ENCODE measurements at places on chromosomes 11 and 22.

DNA sequence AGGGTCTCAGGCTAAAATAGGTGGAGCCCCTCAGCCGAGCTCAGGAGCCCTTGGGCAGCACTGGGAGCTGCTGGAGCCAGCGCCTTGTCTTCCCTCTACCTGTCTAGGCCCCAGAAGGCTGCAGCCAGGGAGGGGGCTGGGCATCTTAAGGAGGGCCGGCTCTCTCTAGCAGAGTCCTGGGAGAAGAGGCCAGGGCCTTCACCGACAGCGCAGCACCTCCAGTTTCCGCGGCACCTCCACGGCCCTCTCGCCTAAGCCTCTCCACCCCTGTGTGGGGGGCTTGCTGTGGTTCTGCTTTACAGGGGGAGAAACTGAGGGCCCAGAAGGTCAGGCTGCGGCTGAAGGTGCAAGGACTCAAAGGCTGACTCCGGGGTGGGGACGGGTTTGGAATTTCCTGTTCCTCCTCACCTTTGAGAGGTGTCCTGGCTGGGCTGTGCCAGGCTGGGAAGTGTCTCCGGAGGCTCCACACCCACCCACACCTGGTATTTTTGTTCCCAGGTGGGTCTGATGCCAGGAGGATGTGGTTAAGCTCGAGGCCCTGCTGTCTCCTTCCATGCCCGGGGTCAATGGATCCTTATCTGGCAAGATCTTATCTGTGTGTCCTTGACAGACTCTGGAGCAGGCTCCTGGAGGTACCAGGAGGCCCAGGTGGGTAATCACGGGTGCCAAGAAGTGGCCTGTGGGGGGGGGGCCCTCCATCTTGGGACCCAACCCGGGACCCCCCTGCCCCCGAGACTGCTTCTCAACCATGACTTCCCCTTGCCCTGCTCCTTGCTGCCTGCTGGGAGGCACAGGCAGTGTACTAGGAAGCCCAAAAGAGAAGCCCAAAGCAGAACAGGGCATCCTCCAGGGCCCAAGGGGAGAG, 95.3 kb upstream of the FGF3 start:
- DNase-seq = no peak

- no peak for DNase-seq
Measured at GRCh38 chr11:6862961-6863360, at the start of gene OR10A2. TSS of gene OR10A2 (plus strand) at chr11:6863057. CDS start at chr11:6869755, 6,698 bp downstream.

GRCh38 chr11:59719556-59719955, 5.9 kb upstream of the OR10V1 start:
- no peak for DNase-seq

DNA sequence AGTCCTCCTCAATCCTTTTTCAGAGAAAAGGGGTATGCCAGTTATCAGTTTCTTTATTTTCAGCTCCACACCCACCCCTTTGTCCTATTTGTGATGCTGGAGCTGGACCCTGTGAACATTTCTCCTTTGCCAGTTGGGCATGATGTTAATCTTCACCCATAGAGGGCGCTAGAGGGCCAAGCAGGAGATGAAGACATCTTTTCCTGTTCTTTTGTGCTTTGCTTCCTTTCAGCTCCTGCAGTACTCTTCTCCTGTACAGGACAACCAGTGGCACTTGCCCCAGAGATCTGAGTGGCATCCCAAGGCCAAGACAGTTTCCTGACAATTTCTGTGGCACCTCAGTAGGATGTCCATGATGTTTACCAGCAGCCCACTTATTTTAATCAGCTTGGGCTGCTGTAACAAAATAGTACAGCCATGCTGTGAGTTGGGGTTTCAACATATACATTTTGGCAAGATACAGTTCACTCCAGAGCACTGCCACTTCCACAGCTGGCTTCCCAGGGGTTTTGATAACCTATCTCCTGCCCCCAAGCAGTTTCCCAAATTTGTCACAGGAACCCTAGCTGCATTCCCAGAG, 4.6 kb downstream of the SAA2 start:
- peak; percentile 63 for DNase-seq

GRCh38 chr11:57588046-57588710, 9.3 kb upstream of the SERPING1 start:
- no peak for DNase-seq

GRCh38 chr11:122721964-122722266, 66.4 kb downstream of the UBASH3B start:
- DNase-seq = peak; percentile 86

DNA sequence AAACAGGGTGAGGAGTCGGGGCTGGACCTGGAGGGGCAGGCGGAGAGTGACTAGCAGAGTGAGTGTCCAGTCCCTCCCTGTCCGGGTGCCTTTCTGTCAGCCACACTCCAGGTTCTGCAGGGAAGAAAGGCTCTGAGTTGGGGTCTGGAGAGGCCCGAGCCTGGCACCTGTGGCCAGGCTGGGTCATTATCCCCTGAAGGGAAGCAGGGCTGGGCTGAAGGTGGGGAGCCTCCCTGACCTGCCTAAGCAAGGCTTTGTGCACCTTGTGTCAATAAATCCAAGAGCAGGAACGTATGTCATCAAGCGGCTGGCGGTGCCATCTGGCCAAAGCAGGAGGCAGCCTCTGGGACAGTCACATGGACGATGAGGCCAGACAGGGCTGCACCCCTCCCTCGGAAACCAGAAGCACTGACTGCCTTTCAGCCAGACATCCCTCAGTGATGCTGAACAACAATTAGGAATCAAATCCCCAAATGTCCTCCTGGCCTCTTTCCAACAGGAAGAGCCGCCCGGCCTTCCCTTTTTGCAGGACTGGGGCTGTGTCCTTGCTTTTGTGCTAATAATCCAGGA, 73.9 kb upstream of the FGF3 start:
- no peak for DNase-seq

DNA sequence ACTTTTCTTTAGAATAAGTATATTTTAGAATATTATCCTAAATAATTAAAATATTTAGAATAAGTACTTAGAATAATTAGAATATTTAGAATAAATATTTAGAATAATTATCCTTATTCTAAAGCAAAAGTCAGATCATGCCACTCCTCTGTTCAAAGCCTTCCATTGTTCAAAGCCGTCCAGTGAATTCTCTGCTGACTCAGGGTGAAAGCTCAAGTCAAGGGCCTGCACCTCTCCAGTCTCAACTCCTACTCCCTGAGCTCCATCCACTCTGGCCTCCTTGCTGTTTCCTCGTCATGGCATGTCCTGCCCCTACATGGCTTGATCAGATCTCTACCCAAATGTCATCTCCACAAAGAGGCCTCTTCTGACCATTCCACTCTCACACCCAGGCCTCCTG, 30.0 kb downstream of the PLEKHA7 start:
- DNase-seq = no peak

DNA sequence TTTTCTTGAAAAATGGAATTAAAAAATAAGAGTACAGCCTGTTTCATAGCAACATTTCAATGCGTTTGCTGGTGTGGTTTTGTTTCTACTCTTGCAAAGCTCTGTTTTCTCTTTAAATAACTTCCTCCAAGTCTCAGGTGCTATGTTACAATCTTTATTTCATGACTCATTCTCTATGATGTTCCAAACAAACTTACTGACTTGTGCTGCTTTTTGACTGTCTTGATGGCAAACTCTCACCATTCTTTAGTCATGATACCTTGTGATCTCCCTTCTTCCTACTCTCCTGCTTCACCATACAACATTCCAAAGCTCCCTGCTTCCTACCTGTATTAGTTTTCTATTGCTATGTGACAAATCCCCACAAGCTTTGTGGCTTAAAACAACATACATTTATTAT, 166.1 kb downstream of the C11orf91 start:
- DNase-seq = no peak

DNA sequence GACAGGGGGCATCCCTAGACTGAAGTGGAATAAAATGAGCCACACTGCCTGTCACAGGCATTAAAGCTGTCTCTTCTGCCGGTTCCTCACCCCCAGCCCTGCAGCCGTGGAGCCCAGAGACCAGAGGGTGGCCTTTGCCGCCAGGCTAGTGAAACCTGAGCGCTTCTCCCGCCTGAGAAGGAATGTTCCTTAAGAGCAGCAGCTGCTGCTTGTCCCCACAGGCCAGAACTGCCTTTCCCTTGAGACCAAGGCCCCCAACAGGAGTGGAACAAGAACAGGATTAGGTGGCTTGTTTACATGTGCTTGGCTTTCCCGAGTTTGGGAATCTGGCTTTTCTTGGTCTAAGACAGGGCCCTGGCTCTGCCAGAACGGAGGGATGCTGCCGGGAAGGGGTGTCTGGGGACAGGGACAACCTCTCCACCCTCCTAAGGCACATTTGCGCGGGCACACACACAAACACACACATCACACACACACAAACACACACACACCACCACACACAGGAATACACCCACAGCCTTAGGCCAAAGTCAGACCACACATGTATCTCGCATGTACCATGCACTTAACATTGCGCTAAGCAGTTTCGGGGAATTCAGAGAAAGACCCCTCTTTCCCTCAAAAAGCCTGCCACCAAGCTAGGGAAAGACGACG, 91.8 kb downstream of the FEZ1 start:
- DNase-seq = no peak

DNA sequence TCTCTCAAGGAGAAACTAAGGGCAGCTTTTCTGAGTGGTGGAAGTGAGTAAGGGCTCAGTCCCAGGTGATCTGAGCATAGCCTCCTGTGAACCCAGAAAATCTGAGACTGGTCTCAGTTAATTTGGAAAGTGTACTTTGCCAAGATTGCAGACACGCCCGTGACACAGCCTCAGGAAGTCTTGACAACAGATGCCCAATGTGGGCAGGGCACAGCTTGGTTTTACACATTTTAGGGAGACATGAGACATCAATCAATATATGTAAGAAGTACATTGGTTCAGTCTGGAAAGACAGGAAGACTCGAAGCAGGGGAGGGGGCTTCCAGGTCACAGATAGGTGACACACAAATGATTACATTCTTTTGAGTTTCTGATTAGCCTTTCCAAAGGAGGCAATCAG, 13.5 kb upstream of the CRY2 start:
- no peak for DNase-seq

DNA sequence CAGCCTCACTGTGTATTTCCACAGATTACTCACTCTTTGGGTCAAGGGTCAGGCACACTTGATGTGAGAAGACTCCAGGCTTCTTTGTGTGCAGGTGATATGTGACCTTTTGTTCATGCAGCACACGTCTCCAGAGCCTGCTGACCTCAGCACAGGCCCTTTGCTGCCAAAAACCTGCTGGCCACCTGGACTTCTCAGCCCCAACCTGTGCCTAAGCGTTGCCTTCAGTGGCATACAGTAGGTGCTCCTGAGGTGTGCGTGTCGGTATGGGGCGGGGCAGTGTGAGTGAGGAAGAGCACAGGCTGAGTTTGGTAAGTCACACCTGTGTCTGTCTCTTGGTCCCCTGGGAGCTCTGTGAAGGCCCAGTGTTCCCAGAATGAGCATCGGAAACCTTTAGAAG, 58.1 kb downstream of the WNT11 start:
- DNase-seq = no peak

DNA sequence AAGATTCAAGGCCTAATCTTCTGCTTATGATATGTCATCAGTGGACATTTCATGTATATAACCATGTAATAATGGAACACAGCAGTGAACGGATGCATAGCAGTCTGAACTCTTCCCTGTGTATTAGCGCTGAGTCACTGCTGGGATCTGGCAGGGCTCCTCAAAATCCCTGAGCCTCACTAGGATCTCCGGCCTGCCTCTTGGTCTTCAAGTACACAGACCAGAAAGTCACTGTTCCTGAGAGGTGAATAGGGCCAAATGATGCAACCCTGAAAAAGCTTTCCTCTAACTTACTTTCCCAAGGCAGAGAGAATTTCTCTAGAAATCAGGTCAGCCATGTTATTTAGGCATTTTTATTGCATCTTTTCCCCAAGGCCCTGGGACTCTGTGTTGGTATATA, 35.0 kb downstream of the POU2AF1 start:
- DNase-seq = peak; percentile 79

DNA sequence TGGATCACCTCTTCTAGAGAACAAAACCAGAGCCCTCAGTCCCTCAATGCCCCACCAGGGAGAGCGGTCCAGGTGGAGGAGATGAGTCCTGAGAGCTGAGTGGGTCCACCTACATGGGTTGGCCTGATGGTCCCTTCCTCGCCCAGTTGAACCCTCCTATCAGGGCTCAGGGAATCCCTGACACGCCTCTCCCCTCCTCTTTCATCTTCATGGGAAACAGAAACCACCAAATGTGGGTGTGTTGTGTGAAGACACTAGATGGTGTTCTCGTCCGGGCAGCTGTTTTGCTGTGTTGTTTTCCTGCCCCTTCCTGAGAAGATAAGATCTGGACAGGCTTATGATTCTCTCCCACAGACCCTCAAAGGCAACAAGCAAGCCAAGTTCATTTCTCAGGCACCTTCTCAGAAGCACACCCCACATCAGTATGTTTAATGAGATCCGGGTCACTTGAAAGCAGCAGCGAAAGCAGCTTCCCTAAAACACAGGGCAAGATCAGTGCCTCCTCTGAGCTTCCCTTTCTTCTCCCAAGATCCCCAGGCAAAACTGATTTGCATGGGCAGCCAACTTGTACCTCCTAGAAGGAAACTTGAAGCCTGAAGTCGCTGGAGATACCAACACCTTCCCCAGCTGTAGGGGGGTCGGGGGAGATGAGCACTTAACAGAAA, 35.3 kb upstream of the POU2AF1 start:
- no peak for DNase-seq

GRCh38 chr11:32575070-32575469, 8.6 kb upstream of the EIF3M start:
- DNase-seq = no peak

DNA sequence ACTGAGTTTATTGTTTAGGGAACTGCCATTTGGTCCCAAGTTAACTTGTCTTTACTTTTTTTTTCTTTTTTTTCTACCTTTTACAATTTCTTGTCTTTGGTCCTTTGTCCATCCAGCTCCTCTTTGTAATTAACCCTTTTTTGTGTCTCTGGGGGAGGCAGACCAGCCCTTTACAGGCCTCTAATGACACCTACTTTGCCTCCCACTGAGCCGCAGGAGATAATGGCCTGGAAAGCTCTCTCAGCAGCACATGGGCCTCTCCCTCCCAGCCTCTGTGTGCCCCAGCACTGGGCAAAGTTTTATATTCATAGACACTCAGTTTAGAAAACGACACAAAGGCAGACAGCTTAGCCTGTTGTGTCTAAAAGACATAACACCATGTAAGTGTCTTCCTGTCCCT, 480.4 kb downstream of the SOX6 start:
- no peak for DNase-seq

DNA sequence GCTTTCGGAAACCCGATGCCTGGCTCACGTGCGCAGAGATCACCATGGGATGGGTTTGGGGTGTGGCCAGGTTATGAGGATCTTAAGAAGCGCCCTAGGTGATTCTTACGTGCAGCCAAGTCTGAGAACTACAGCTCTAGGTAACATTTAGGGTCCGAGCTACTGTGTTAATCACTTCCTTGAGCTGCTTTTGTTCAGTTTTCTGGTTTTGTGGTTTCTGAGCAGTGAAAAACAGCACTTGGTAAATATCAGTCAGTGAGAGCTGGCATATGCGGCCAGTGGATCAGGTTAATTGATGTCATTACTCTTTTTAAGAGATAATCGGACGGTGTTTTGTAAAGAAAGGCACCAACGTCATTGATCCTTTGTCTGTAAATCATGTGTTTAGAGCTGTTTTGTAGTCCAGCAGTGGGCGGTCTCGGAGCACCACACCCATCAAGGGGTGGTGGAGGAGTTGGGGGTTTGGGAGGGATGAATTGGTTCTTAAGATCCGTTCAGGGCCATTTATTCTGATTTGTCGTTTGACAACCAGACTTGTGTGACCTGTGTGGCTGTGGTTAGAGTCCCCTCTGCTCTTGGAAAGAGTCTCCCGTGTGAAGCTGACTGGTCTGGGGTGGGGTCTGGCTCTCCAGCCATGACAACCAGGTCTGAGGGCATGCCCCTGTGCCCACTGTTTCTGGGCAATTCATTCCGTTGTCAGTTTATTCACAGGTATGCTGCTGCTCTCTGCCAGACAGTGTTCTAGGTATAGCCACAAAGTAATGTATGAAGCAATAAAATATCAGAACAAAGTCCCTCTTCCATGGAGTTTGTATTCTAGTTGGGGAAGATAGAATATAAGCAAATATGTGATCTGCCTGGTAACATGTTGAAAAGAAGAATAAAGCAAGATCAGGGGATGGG, 61.9 kb upstream of the SORL1-AS1 start:
- no peak for DNase-seq
